ENCODE measurements at places on chromosomes 3 and 15. TPM values are rescaled to one million over a fixed set of nuclear protein-coding genes. Genes with fewer than 3 reads are reported as not detected.

Gene FOXB1
- total RNA-seq, result 5.2 TPM

DNA sequence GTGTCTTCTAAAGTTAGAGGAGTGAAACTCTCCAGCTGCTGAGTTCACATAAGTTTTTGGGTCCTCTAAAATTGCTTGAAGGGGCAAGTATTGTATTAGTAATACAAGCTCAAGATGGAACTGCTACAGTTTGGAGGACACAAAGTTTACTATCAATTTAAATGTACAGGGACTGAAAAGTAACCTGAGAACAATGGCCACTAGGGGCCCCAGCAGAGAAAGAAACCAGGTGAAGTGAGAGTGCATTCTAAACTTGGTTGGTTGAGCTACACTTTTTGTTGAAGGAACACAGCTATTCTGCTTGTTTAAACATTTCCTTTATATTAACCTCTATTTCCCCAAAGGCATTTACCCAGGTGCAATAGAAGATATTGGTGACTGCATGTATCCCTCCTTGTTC, 755.5 kb downstream of the GBE1 start:
- no peak for DNase-seq

Gene KBTBD13
- total RNA-seq, result not detected

DNA sequence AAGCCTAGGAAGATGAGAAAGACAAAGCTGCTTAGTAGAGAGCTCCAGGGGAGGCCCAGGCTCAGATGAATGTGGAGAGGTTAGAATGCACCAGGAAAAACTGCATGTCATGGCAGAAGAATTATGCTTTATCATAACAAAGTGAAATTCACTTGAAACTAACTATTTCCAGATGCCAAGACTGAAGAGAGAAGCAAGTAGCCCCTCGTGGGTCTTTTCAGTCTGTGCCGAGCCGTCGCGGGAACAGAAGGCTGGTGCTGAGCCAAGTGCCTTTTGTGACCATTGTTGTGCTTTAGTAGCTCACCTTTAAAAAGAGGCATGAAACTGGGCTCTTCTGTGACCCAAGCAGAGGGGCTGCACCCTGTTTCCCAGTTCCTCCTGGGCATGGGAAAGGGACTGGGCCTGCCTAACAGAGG, 73.2 kb downstream of the CHDH start:
- DNase-seq, result no peak

- no peak for DNase-seq
Observed at GRCh38 chr3:32237670-32238452, 619 bp upstream of the CMTM8 start.

Gene TMEM108
- total RNA-seq, result not detected

- DNase-seq, result no peak
Observed at GRCh38 chr3:8745619-8746370, 12.2 kb downstream of the CAV3 start.

DNA sequence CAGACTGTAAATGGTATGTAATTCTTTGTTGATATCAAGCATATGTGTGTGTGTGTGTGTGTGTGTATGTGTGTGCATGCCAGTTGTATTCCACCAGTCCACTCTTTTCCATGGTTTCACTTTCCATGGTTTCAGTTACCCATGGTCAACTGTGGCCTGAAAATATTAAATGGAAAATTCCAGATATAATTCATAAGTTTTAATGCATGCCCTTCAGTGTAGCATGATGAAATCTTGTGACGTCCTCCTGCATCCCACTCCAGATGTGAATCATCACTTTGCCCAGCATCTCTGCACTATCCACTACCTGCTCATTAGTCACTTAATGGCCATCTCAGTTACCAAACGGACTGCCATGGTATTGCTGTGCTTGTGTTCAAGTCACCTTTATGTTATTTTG, 215.9 kb downstream of the GBE1 start:
- DNase-seq, result no peak

GRCh38 chr3:152209060-152209459, 59.7 kb upstream of the MBNL1 start:
- DNase-seq, result no peak

- DNase-seq, result no peak
Observed at GRCh38 chr3:10500717-10501663, 4.4 kb downstream of the ATP2B2 start.
